Effector memory CD8-positive, alpha-beta T cell (primary cell): ENCODE measurements at places on chromosomes 13 and 19.

- peak; percentile 93 for DNase-seq
Measured at GRCh38 chr19:55632463-55632834, 8.1 kb upstream of the ZNF784 start.

DNA sequence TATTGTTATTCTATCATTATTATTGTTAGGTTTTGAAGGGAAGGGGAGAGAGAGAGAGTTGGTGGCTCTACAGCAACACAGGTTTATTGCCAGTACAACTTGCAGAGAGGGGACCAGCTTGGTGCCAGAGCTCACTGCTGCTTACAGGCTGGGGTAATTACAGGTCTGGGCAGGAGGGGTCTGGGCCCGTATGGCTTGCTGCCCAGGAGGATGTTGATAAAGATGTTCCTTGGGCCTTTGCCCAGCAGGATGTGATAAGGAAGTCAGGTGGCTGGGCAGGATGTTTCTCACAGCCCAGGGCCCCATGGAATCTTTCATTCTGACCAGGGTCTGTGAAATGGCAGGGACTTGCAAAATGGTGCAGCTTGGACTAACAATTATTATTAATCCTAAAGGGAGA is 64.2 kb upstream of the ZNF599 start:
- DNase-seq = no peak

GRCh38 chr13:24668955-24669582 is 11.1 kb upstream of the ATP12A start:
- no peak for DNase-seq

DNA sequence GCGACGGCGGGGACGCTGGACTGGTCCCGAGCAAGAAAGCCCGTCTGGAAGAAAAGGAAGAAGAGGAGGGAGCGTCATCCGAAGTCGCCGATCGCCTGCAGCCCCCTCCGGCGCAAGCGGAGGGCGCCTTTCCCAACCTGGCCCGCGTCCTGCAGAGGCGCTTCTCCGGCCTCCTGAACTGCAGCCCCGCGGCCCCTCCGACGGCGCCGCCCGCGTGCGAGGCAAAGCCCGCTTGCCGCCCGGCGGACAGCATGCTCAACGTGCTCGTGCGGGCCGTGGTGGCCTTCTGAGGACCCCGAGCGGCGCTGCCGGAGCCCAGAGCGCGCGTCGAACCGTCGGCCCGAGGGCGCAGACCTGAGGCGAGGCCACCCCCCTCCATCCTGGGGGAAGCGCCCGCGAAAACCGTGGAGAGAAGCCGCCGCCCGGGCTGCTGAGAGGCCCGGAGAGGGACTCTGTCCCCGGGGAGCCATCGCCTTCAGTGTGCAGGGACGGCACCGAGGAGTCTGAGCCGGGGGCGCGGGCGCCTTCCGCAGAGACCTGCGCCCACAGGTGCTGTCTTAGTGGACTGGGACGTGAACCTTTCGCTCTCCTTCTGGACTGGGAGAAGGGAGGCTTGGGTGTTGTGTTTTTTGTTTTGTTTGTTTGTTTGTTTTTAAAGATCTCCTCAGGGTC is 3.5 kb downstream of the IER2 start:
- DNase-seq = no peak

DNA sequence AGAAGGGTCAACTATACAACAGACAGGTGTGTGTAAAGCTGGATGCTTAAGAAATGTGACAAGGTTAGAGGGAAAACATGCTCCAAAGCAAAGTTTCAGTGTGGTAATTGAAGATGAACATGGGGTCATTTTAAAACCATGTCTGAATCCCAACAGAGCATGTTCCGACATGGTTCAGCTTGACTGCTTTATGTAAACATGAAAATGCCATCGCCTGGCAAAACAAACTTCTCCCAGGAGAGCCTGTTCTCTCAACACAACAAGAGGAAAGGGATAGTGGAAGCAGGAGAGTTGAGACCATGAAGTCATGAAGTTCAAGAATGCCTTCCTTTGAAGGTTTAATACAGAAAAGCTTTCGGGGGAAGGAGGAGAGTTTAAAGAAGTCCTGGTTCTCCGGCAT is 85.8 kb downstream of the EPSTI1 start:
- no peak for DNase-seq

GRCh38 chr13:99648066-99648665 is 146.9 kb downstream of the TM9SF2 start:
- DNase-seq = no peak
